ENCODE measurements at places on chromosomes 7 and 10.

- DNase-seq: no peak
Measured at GRCh38 chr10:60534761-60535389, 145.2 kb upstream of the ANK3 start.

DNA sequence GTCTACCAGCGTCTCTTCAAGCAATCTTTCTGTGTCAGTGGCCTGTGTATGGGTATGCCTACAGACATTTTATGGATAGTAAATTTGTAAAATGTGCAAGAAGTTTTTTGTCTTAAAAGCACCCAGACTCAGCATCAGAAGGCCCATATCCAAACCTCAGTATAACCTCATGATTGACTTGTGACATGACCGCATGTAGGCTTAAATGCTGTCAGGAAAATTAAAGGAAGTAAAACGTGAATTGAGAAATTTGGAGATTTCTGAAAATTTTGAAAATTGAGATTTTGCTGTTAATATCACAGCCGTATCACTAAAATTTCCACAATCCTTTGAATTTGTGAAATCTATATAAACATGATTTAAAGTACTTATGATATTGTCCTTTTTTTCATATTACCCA, 410.2 kb downstream of the AUTS2 start:
- DNase-seq: no peak

- no peak for DNase-seq
Measured at GRCh38 chr10:77147871-77148270, 489.7 kb downstream of the KCNMA1 start.

DNA sequence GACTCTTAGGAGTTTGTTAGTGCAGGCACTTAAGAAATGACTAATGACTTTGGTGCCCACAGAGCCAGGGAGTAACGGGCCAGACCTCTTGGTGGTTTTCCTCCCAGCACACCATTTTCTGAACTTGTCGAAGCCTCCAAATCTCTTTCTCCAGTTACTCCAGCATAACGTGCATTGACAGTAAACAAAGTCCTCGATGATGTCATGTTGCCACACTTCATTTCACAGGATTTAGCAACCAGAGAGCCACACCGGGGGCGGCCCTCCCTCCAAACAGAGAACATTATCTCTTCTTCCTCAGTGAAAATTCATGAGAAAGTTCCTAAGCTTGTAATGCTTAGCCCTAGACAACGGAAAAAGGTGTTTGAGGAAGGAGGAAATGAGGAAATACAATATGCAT, 4.0 kb upstream of the SVOPL start:
- no peak for DNase-seq

- no peak for DNase-seq
Measured at GRCh38 chr10:133162910-133163856, 3.2 kb downstream of the KNDC1 start.

Measured in GM13976 (cell line).